ENCODE measurements at places on chromosomes 3 and 15.

DNA sequence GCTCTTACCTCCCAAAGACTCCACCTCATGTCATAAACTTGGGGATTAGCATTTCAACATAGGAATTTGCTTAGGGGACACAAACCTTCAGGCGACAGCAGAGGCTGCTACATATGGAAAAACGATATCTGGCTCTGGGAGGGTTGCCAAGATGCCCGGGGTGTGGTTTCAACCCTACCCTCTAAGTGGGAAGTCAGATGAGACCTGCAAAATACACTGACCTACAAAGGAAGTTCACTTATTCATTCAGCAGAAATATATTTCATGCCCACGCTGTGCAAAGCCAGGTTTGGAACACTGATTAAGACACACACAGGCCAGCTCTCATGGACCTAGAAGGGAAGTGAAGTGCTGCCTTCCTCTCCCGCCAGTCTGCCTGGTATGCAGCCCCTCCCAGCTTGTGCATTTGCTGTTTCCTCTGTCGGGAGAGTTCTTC lies 239.3 kb downstream of the FEZF2 start:
- DNase-seq = no peak

DNA sequence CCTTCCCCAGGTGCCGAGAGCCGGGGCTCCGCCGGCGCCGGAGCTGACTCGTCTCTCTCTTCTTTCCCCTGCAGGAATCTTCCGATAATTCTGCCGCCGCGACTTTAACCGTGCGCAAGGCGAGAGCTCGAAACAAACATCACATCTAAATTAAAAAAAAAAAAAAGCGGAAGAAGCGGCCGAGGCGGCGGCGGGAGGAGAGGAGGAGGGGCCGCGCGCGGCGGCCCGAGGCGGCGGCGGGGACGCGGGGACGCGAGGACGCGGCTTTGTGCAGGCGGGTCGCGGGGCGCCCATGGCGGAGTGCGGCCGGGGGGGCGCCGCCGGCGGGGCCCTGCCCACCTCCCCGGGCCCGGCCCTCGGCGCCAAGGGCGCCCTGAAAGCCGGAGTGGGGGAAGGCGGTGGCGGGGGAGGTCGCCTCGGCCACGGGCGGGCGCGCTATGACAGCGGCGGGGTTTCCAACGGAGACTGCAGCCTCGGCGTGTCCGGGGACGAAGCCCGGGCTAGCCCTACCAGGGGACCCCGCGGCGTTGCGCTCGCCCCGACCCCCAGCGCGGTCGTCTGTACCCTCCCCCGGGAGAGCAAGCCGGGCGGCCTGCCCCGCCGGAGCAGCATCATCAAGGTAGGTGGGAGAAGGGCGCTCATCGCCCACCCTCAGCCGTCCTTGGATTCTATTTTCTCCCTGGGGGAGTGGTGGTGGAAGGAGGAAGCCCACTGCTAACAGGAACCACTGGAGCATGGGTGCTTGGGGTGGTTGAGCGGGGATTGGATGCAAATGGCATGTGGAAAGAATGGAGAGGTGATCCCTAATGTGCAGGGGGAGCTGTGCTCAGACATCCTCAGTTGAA lies at the start of gene PLCL2:
Gene PLCL2 (plus strand): TSS at position 208 of the 845 bp plus-strand sequence. CDS start 85 bp downstream, at position 293.
- DNase-seq = no peak

- DNase-seq = no peak
Measured at GRCh38 chr3:31091748-31092147, 197.3 kb upstream of the GADL1 start.

DNA sequence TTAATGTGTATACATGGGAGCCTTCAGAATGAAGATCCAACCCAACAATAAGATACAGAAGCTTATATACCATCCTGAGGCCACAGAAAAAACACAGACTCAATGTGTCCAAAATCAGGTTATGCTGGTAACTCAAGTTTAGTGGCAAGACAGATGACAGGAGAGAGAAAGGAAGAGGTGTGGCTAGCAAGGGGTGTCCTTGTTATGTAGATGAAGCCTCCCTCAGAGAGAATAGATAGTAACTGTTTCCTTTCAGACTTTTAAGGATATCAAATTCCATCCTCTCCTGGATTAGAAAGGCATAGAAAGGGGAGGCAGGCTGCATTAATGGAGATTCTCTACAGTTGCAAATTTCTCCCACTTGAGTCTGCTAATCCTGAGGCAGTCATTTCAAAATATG lies 447.4 kb downstream of the GABRB3 start:
- DNase-seq = no peak

GRCh38 chr3:22088204-22088603 lies 337.2 kb upstream of the ZNF385D start:
- no peak for DNase-seq

DNA sequence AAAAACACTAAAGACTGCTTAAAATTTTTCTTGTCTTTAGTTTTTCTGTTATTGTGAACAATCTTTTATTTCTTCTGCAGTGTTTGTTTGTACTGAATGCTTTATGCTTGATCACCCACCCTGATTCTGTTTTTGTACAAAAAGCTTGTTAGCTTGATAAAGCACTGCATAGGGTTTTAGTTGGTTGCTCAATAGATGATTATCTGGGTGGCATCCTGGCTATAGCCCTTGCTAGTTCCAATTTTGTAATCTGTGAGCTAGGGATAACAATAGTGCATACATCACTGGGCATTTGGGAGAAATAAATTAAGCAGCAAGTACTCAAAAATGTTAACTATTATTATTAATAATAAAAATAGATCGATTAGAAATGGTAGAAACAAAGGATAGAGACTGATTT lies 102.3 kb downstream of the ZPLD1 start:
- DNase-seq = no peak

DNA sequence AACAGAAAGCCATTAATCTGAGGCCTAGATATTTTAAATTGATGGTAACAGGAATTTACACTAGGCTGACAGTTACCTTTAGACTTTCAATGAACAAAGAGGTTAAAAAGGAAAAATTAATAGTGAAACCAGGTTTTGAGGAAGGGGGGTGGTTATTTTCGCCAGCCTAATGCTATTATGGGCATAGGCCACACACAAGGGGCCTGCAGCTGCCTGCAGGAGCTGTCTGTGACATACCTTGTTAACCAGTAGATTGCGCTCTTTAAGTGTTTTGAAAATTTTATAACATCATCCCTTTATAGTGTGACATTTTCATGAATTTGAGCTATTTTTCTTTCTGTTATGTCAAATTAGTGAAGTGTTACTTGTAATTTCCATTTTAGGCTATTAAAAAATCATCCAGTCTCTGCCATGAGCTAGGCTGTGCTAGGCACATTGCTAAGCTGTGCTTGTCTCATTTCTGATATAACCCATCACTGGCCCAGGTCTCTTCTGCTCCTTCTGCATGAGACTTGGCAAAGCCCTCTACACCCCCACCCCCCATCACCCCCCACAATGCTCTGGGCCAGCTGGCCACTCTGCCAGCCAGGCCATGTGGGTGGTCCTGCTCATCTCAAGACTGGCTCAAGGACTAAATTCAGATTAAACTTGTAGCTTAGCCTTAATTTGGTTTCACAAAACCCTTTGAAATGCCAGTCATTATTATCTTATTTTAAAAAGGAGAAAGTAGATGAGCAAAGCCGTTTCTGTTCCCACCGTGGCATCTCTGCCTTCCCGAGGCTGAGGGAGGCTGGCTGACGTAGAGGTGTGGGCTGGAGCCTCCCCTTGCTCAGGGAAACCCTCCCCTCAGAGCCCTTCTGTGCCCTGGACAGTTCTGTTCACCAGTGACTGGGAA lies 48.4 kb upstream of the SEC22A start:
- DNase-seq = no peak

DNA sequence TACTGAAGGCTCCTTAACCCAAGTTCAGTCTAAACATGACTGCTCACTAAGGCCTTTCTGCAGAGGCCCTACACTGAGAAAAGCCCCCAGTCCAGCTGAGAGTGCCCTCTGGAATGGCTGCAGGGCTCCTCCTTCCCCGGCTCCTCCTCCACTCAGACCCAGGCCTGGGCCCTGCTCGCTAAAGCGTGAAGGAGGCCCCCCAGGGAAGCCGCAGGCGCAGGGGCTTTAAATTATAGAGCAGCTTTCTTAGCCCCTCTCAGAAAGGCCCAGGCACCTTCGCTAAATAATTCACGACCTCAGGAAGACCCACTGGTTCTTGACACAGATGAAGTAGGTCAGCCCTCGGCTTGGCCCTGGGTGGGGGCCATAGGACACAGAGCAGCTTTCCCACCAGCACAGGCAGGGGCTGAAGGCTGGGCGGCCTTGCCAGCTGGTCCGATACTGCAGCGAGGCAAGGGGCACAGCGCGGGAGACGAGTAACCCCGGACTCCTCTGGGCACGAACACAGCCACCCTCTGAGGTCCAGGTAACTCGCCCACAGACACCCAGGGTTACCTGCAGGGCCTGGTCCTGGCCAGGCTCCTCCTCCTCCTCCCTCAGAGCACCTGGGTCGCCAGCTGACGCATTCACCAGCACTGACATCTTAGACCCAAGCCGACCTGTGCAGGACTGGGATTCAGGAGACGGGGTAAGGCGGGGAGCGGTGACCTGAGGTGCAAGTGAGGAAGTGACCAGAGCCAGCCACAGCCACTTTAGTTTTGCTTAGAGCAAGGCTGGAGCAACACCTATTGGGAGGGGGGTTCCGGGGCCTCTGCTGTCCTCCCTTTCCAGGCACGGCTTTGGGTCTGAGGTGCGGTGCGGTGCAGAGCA lies 36.9 kb downstream of the RBPMS2 start:
- DNase-seq = no peak

- DNase-seq = no peak
Measured at GRCh38 chr3:194051366-194052149, 84.4 kb upstream of the HES1 start.

DNA sequence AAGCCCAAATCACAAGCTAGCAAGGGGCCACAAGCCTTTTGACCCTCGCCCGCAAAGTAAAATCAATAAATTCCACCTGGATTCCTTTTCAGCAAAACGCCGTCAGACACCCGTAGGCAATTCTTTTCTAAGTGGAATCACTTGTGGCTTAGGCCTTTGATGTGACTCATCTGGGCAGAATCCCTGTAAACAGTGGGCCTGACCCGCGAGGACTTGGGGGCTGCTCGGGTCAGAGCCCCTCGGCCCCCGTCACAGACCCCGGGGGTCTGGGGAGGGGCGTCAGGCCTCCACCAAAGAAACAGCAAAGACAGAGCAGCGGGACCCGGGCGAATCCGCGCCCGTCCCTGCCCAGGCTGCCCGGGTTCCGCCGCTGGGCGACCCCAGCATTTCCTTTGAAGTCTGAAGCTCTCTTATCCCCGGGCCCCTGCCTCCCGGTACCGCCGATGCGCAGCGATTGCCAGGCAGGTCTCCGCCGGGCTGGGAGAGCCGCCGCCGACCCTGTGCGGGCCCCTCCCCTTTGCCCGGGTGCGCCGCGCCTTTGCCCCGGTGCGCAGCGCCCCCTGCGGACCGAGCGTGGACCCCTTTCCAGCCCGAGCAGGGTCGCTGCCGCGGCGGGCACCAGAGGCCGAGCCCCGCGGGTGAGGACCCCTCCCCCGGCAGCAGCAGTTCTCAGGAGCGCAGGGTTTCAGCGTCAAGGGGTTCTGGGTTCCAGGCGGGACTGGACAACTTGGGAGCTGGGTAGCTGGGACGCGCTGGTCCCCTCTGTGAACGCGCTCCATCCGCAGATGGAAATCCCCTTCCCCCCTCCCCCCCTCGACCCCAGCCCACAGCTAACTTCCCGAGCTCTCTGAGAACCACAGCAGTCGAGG lies 178.3 kb downstream of the UACA start:
- peak; percentile 52 for DNase-seq

DNA sequence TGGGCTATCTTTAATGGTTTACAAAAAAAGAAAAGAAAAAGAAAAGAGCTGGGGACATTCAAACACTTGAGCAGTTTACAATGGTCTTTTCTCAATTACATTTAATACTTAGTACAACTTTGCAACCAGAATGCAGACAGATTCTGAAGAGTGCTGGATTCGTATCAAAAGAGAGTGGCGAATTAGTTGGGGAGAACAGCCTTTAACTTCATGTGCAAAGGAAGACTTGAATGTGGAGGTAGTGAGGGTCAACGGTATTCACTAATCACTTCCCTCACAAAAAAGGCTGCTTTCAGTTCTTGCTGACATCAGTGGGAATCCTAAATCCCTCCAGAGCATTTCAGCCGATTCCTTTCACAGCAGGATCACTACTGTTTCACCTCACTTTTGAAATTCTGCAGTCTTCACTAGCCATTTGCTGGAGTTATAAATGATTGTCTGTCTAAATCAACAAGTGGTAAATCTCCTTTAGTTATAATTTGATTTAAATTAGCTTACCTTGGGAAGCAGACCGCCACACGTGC lies 323.0 kb upstream of the SEMA6D start:
- no peak for DNase-seq

- no peak for DNase-seq
Measured at GRCh38 chr3:176867681-176868663, 329.3 kb downstream of the TBL1XR1 start.

- no peak for DNase-seq
Measured at GRCh38 chr15:50415752-50416404, 8.3 kb upstream of the USP8 start.

- no peak for DNase-seq
Measured at GRCh38 chr15:86311568-86312280, 232.1 kb downstream of the AGBL1 start.

DNA sequence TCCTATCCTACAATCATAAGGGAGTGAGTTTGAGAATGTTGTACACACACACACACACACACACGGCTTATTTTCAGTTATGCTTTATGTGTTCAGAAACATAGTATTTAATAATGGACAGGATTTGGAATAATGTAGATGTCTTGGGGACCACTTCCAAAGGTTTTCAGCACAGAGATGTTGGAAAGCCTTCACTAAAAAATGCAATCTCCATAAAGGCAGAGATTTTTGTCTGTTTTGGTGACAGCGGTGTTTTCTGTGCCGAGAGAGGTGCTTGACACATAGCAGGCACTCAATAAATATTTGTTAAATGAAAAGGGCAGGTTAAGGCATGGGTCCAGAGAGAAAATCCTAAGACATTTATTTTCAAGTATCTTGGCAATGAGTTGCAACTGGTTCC lies 428.2 kb upstream of the RGMA start:
- DNase-seq = no peak

DNA sequence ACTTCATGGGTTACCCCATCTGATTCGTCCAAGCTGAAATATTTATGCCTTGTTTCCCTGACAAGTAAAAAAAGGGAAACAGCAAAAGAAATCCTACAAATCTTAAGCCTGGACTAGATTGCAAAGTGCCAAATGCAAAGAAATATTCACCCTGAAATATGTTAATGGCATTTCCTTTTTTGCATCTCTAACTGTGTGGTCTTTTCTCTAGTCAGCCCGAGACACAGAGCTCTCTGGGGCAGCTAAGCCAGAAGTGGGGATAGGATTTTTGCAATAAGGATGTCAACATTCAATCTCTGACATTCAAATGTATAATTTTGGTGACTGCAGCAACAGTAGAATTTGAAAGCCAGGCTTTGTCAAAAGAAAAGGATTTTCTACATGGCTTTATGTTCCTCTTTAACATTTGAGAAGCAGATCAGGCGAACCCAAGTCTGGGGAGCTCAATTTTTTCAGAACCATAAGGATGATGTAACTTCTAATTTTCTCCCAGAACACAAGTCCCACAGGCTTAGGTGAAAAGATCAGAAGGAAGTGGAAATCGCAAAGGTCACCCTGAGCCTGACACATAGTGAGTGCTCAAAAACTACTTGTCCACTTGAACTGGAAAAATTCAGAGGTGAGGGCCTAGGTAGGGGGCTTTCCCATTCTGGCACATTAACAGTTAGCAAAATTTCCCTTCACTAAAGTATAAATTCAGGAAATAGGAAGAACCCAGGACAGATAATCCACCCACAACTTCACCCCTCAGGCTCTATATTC lies 28.2 kb upstream of the KCNMB3 start:
- no peak for DNase-seq
